ENCODE measurements at places on chromosomes 2 and 18.
A peak's percentile ranks its signal among the peaks of the same experiment; 100 is the strongest.

GRCh38 chr2:121071034-121071504 lies 213.9 kb downstream of the TFCP2L1 start:
- peak; percentile 19 for DNase-seq

GRCh38 chr2:9236045-9236344 lies 29.4 kb downstream of the ASAP2 start:
- DNase-seq: no peak

GRCh38 chr18:40984856-40985255 lies 970.2 kb upstream of the PIK3C3 start:
- no peak for DNase-seq

GRCh38 chr2:151518802-151519201 lies 109.1 kb downstream of the RIF1 start:
- no peak for DNase-seq

DNA sequence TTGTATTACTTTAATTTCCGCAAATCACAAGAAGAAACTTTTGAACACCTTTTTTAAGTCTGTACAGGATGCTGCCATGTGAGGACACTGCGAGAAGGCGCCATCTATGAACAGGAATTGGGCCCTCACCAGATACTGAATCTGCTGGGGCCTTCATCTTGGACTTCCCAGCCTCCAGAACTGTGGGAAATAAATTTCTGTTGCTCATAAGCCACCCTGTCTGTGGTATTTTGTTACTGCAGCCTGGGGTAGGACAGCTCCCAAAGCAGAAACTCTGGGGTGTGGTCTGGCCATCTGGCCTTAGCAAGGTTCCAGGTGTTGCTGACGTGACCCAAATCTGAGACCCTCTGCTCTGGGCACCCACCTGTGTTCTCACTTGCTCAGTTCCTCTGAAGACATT lies 16.5 kb downstream of the UXS1 start:
- no peak for DNase-seq

- DNase-seq: no peak
These were observed 314.1 kb upstream of the THUMPD2 start for GRCh38 chr2:40093021-40093675.

GRCh38 chr2:53854678-53855077 lies 5.1 kb downstream of the GPR75 start:
- no peak for DNase-seq

DNA sequence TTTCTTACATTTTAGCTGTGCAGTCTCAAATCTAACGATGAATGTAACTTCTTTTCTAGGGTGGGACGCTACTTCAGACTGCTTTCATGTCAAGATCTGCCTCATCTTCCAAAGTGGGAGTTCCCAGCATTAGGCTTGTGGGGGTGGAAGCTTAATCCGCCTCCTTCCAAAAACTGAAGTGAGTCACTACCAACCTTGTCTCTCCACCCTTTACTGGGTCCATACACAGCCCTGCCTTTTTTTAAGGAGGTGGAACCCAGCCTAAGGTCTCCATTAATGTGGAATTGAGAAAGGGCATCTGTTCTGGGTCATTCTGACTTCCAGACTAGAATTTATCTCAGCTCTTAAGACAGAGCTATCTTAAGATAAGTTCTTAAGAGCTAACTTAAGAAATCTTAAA lies 42.0 kb upstream of the NFE2L2 start:
- no peak for DNase-seq

- DNase-seq: no peak
These were observed 42.8 kb upstream of the BAZ2B start for GRCh38 chr2:159658881-159659873.

- no peak for DNase-seq
These were observed 145.7 kb downstream of the ZEB2 start for GRCh38 chr2:144374163-144374661.

GRCh38 chr18:31977270-31977872 lies 34.4 kb upstream of the TRAPPC8 start:
- DNase-seq: peak; percentile 20

DNA sequence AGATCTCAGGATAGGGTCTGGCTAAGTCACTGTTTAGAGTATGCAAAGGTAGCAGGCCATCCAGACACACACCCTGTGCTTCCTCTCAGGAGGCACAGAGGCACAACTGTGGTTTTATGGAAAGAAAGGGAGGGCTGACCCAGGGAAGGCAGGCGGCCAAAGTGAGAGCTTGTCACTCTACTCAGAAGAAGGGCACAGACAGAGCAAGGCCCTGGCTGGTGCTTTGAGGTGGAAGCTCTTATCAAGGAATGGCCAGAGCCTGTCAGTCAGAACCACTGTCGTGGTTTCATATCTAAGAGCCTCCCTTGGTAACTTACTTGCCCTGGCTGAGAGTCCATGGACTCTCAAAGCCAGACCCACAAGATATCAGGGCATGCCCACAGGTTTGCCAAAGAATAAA lies 40.7 kb downstream of the SLC9A2 start:
- no peak for DNase-seq

DNA sequence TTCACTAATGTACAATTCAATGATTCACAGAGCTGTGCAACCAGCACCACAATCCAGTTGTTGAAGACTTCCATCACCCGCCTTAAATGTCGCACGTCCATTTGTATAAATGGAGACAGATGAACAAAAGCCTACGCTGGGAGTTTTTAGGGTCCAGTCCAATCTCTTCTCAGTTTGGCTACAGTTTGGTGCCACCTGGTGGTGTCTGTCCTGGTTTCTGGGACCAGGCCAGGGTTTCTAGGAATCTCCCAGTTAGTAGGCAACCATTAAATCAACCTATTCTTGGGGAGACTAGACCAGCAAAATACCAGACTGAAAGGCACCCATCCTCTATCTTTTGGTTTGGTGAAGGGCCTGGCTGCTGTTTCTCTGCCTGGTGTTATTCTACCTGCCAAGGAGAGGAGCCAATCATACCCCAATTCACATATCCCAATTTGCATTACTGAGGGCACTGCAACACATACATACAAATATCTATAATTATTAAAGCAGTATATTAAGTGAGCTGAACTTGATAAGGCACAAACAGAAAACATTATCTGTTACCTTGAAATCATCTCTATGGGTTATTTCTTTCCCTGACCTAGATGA lies 3.2 kb upstream of the DDX1 start:
- DNase-seq: no peak

DNA sequence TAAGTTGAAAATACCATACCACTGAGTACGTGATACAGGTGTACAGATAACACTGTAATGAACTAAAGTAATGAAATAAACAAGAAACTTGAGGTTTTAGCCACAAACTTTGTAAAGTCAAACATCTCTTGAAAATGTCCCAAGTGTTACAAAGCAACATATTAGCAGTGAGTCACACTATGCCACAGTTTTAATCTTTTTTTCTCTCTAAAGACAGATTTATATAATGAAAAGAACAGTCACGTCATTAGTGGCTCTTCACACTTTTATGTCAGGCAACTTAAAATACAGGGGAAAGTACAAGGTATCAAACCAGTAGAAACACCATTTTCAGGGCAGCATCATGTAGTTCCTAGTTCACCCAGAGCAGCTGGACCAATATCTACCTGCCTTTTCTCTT lies 42.1 kb downstream of the RAPH1 start:
- no peak for DNase-seq

- no peak for DNase-seq
These were observed 8.8 kb upstream of the ZBTB7C start for GRCh38 chr18:48417985-48418384.

GRCh38 chr2:44741507-44741906 lies 200.0 kb upstream of the SIX3 start:
- no peak for DNase-seq

DNA sequence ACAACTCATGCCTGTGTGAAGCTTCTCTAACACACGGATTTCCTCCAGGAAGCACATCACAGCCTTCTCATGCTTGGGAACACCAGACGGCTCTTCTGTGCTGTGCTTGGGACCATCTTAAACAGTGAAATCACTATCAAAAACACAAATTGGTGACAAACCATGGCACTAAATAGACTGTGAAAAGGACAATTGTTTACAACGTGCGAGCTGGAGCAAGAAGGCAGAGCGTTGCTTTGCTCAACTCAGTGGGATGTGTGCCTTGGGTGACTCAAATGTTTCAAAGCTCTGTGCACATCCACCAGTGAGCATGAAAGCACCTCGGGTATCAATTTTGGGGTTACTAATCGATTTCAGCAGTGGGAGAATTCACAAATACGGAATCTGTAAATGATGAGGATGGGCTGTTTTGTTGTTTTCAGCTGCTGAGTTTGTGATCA lies 182.4 kb upstream of the ARL4C start:
- DNase-seq: no peak

DNA sequence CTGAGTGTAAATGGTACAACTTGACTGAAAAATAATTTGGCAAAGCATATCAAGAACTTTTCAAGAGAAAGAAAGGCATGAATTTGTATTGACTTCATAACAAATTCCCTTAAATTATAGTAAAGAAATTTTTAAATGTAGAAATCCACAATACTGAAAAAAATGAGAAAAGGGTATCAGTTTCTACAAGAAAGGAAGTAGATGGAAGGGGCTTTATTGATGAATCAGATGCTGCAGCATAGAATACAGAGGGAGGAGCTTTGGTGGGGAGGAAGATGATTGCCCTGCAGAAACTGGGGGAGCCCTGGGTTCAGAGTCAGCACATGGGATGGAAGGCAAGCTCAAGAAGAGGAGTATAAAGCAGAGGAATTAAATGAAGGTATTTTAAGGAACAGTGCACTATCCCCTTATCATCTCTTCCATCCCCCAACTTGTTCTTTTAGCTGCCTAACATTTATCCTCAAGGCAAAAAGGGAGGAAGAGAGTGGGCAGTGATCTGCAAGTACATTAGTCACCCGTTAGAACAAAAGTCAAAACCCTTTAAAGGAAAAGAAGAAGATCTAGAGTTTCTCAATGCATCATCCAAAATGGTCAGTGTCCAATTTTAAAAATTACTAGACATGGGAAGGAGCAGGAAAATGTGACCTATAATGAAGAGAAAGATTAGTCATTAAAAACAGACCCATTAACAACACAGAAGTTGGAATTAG lies 77.7 kb downstream of the KCTD18 start:
- no peak for DNase-seq

DNA sequence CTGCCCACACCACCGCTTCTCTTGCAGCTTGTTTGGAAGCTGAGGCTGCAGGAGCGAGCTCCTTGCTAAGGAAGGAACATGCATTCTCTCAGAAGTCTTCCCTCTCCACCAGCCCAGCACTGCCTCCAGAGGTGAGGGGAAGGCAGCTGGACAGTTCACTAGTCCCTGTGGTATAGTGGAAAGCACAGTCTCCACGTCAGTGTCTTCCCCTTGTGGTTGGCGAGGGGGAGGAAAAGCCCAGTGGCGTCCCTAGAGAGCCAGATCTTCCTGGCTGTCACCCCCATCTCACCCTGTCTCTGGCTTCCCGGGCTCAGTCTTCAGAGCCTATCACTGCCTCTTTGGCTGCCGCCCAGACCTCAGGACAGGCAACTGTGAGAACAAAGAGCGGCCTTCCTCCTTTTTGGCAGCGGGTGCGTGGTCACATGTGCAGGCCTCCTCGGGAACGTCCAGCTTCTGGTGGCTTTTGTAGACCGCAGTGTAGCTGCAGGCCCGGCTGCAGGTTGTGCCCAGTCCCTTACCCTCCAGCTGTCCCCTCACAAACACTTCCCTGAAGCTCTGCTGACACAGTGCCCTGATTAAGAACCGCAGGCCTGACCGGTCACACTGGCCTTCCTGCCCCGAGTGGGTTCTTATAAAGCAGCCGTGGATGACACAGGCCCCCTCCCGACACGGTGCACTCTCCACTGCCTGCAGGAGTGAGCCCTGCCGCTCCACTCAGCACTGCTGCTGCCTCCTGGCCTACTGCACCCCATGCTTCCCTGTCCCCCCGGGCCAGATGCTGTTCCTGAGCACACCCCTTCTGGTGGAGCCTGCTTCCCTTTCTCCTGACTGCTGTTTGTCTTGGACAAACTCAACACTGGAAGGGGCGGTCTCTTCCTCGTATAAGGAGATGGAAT lies 90.9 kb downstream of the RNF144A start:
- DNase-seq: no peak

- DNase-seq: no peak
These were observed 16.8 kb downstream of the DBI start for GRCh38 chr2:119383410-119384140.

- DNase-seq: no peak
These were observed 33.4 kb upstream of the PPP4R1 start for GRCh38 chr18:9647496-9648323.

DNA sequence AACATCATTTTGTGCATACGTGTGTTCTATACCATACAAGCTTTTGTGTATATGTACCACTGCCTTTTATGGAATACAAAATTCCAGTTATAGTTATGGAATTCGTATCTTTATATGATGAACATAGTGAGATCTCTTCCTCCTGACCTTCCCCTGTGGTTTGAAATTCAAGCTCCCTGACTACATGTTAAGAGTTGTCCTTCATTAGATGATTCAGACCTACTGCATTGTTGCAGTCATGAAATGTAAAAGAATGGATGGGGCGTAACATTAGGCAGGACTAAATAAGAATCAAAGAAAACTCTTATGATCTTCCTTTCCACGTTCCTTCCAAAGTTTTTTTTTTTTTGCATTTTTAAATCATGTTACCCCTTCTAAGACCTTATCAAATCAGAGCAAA lies 107.1 kb downstream of the UNC80 start:
- no peak for DNase-seq

DNA sequence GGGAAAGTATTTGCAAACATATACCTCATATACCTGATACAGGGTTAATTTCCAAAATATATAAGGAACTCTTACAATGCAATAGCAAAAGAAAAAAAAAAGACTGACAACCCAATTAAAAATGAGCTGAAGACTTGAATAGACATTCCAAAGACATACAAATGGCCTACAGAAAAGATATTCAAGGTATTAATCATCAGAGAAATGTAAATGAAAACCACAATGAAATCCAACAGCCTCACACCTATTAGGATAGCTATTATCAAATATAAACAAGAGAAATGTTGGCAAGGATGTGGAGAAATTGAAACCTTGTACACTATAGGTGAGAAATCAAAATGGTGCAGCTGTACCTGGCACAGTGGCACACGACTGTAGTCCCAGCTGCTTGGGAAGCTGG lies 25.7 kb downstream of the NR4A2 start:
- DNase-seq: no peak

All from activated CD8-positive, alpha-beta memory T cell treated with anti-CD3 and anti-CD28 coated beads, Interleukin-2, amount 50 U/mL, for 4 hours (primary cell).